ENCODE measurements at places on chromosomes 1 and 21. TPM values are rescaled to one million over a fixed set of nuclear protein-coding genes. Genes with fewer than 3 reads are reported as not detected.

DNA sequence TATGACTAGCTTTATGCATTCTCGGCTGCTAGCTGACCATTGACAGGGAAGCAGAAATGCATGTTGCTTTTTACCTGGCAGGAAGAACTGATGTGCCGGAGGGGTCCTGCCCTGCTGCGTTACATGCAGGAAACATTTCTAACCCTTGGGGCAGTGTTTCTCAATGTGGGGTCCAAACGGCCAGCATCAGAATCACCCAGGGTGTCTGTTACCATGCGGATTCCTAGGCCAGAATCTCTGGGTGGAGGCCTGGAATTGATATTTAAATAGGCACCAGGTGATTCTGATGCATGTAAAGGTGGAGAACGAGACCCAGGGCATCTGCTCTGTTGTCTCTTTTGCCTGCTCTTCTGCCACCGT lies 182.7 kb downstream of the PCP4 start:
- no peak for DNase-seq

- DNase-seq: no peak
These were observed 621.0 kb upstream of the NCAM2 start for GRCh38 chr21:20377250-20377649.

DNA sequence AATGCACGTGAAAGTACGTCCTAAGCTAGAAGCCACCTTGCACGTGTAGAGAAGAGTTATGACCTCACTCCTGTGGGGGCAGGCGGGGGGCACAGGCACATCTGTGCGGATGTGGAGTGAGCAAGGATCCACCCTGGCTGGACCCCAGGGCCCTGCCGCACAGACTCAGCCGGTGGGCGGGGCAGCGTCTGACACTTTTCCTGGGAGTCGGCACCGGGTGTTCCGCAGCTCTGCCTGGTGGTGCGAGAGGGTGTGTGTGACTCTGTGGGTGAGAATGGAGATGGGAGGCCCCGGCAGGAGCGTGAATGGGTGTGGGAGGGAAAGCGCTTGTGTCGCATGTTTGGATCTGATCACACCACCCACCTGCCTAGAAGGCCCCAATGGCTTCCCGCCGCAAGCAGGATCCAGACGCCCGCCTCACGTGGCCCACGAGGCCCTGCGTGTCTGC lies 29.5 kb downstream of the RAP1GAP start:
- DNase-seq: no peak

- no peak for DNase-seq
These were observed 37.5 kb downstream of the HIVEP3 start for GRCh38 chr1:41880950-41881885.

Gene ENAH
- polyA plus RNA-seq: 121 TPM

Gene SPATA21
- 0.40 TPM for polyA plus RNA-seq

GRCh38 chr21:41364308-41364707 lies 2.5 kb downstream of the MX2 start:
- DNase-seq: no peak
